ENCODE measurements at places on chromosomes 3 and 15.

- no peak for DNase-seq
These were observed 26.1 kb downstream of the GOLGA6L2 start for GRCh38 chr15:23420806-23421575.

GRCh38 chr15:57082054-57082728 lies 163.7 kb downstream of the TCF12 start:
- no peak for DNase-seq

DNA sequence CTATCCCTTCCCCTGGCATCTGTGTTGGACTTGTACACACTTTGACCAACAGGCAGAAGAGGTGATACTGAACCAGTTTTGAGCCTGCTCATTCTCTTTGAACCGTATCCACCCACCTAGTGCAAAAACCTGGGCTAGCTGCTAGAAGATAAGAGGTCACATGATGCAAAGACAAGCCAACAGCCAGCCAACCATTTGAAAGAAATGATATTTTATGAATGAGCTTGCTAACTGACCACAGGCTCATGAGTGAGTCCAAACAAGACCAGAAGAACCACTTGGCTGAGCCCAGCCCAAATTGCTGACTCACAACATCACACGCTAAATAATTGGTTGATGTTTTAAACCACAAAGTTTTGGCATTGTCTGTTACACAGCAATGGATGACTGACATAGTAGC lies 74.0 kb upstream of the CTNNB1 start:
- no peak for DNase-seq

- no peak for DNase-seq
These were observed 671.7 kb downstream of the MECOM start for GRCh38 chr3:168991803-168992202.

- DNase-seq, result no peak
These were observed 141.7 kb downstream of the ITPR1 start for GRCh38 chr3:4634894-4635293.

GRCh38 chr3:117885011-117885441 lies 1149.6 kb downstream of the IGSF11 start:
- no peak for DNase-seq

- no peak for DNase-seq
These were observed 24.0 kb upstream of the AGBL1 start for GRCh38 chr15:86055688-86056087.
